ENCODE measurements at places on chromosomes 12 and 14. TPM values are rescaled to one million over a fixed set of nuclear protein-coding genes. Genes with fewer than 3 reads are reported as not detected.

DNA sequence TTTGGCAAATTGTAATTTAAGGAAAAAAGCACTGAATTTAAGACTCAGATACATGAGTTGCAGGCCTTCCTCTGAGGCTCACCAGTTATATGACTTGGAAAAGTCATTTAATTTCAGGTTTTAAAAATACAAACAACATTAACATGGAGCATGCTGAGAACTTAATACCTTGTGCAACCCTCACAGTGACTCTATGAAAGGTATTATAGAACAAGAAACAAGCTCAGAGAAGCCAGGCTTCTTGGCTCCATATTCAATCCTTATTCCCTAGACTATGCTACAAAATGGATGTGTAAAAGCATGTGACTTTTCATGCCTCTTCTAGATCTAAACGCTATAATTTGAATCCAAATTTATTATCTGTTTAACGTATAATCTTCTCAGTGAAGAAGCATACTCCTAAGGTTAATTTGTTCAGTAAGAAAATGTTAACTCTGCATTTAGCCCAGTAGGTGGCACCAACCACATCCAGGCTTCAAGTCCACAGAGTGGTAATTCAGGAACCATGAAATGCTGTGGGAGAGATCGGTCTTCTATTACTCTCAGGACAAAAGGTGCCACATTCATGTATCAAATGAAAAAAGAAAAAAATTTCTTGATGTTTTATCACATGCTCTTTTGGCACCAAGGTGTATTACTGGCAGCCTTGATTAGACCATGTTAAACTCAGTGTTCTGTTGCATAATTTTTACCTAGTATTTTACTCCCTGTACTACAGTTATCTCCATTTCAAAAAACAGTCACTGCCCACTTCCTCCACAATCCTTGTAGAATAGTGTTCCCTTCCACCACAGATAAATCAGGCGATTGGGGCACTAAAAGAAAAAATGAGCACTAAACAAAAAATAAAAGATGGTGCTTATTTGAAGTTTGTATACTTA is 9.3 kb downstream of the CCDC196 start:
- peak; percentile 62 for DNase-seq

GRCh38 chr12:113996026-113996425 is 29.9 kb upstream of the RBM19 start:
- DNase-seq, result no peak

- DNase-seq, result no peak
Observed at GRCh38 chr14:100764471-100765115, 37.9 kb downstream of the DLK1 start.

Gene MANSC1
- 0.39 TPM for total RNA-seq

Gene FAM186B
- 3.8 TPM for total RNA-seq

Gene CPNE6
- not detected for total RNA-seq

DNA sequence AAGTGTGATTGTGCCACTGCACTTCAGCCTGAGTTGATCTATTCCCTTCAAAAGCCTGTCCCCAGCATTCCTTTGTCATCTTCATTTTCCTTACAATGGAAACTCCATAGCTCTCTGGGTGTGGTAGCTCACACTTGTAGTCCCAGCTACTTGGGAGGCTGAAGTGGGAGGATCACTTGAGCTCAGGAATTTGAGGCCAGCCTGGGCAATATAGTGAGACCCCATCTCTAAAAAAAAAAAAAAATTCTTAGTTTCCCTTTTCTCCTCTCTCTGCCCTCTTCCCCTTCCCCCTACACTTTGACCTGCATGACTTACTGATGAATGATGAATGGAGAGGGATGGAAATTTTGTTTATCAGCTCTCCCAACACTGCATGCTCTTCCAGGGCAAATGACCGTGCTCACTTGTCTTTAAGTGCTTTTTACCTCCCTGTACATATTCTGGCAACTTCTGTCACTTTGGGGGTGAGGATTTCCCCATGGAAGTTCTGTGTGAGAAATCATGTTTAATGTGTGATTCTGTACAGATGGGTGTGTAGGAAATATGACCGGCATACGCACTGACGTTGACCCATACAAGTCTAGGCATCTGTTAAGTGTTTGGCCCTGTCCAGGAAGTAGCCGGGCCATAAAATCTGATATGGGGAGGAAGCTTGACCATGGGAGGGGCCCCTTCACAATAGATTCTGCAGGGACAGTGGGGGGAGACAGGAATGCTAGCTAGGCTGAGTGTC is 65.4 kb downstream of the ZFP36L1 start:
- DNase-seq, result no peak

GRCh38 chr14:77498120-77498979 is at the start of gene ISM2:
ISM2 (minus strand) TSS chr14:77498816; CDS start chr14:77498793, 23 bp downstream.
- DNase-seq, result no peak

- no peak for DNase-seq
Observed at GRCh38 chr12:6548556-6548955, 7.3 kb downstream of the IFFO1 start.

Gene KSR2
- 0.06 TPM for total RNA-seq

Gene MARCHF9
- total RNA-seq, result 7.3 TPM

Gene CMA1
- total RNA-seq, result not detected

Gene RILPL1
- 10.8 TPM for total RNA-seq
